ENCODE measurements at places on chromosomes 2 and 18.

GRCh38 chr2:14634489-14635390 lies 2.2 kb downstream of the LRATD1 start:
- peak; percentile 8 for DNase-seq

- DNase-seq: no peak
These were observed 124.0 kb downstream of the GATA6 start for GRCh38 chr18:22293417-22293816.

DNA sequence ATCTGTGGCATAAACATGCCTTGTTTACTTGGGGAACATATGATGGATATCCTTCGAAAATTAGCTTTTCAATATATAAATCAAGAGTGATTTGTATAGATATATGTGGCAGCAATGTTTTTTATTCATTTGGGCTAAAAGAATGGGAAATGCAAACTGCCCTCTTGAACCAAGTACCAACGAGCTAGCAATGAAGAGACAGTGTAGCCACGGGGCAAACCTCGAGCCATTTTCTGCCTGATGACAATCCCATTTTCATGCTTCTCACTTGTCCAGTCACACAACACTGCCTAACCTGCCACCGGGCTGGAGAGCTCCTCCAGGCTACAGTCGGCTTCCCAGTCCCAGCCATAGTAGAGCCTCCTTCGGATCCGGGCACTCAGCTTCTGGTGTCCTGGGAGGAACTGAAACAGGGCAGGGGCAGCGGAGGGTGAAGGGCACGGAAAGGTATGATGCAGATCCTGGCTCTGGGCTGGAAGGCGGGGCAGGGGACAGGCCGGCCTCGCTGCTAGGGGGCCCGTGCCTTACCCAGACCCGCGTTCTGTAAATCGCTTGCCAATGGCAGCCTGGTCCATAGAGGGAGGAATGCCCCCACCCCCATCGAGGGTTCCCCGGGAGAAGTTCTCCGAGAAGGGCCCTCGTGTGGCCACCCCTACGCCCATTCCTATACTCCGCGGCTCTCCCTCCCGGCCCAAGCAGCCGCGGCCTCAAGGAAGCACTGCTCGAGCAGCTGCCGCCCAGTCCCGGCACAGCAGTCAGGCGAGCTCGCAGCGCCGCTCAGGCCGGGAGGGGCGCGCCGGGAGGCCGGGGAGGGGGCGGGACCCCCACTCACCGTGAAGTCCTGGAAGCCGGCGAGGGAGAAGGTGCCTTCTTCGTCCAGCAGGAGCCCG lies 552 bp downstream of the CNPPD1 start:
- DNase-seq: peak; percentile 59

- no peak for DNase-seq
These were observed 19.7 kb downstream of the ZBTB14 start for GRCh38 chr18:5275872-5276271.

DNA sequence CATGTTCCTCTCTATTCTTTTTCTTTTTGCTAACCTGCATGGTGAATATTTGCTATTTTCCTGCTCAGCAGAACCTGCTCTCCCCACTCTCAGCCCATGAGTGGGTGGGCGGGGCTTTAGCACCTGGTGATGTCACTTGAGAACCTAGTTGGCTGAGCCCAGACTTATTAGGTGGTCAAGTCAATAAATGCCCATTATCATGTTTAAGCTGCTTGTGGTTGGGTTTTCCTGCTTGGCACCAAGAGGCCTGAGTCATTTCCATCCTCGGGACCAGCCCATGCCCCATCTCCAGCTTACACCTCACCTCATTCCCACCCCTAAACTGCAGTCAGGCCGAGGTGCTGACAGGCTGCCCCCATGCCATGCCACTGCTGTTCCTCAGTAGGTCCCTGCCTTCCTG lies 226.6 kb downstream of the ANKRD30B start:
- no peak for DNase-seq

DNA sequence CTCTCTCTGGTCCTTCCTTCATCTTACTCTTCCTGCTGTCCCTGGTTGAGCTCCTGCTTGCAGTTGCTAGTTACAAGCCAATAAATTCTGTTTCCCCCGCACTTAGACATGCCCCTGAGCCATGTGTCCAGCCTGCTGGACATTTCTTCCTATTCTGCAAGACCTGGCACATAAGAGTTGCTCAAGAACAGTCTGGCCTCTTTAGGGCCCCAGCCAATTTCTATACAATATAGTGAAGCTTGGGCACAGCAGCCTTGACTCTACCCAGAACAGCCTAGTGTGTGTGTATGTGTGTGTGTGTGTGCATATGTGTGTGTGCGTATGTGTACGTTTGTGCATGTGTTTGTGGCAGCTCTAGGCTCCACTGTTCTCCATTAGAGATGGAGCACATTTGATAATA lies 276.0 kb downstream of the CYRIA start:
- DNase-seq: no peak
